ENCODE measurements at places on chromosomes 4 and X.

DNA sequence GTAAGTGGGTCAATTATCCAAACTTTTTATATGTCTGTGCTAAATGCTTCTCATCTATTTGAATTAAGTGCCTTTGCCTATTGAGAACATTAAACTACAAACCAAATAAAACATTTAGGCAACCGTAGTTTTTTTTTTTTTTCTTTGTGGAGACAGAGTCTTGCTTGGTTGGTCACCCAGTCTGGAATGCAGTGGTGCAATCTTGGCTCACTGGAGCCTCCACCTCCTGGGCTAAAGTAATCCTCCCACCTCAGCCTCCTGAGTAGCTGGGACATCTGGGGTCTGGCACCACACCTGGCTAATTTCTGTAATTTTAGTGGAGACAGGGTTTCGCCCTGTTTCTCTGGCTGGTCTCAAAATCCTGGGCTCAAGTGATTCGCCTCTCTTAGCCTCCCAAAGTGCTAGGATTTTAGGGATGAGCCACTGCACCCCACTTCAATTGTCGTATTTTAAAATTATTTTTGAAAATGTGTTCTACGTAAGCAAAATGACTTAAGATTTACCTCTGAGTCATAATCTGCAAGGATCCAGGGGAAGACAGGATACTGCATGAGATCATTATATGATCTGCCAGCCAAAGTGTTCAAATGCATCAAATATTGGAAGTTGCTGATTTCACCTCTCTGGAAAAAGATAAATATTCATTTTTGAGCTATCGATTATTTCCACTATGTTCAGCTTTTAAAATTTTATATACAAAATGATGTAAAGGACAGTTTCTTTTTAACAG lies 125.6 kb downstream of the CDS1 start:
- DNase-seq = no peak

- no peak for DNase-seq
Observed at GRCh38 chr4:26484032-26484515, 6.2 kb downstream of the CCKAR start.

DNA sequence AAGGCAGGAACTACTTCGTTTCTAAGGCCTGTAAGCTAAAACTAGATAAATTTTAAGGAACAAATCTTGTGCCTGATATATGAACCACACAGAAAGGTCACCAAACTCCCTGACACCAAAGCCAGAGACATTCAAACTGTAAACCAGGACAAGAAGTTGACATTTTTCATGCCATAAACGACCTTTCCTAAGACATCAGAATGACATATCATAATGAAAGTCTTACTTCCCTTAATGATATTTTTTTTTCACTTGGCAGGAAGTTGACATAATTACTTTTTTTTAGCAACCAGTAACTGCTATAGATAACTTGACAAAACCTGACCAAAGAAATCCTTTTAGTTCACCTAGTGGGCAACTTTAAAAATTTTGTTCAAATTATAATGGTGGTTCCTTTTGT lies 231.5 kb upstream of the AGTR2 start:
- DNase-seq = no peak

- no peak for DNase-seq
Observed at GRCh38 chr4:58935332-58935731, 1825.1 kb upstream of the IGFBP7 start.

GRCh38 chr4:11623726-11624037 lies 195.0 kb upstream of the HS3ST1 start:
- DNase-seq = no peak

DNA sequence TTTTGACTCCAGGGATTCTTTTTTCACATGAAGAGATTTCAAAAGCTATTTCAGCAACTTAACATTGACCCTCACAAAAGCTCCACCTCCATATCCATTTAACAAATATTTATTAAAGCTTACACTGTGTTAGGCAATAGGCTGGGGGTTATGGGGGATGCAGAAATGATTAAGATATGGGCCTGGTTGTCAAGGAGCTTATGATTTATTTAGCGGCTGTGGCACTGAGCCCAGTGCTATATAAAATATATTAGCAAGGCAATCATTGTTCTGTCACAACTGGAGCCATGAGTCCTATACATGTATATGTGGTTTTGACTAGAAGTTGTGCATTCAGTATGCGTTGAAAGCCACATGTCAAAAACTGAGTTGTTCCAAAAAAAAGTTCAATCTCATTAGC lies 131.1 kb downstream of the GPC3 start:
- no peak for DNase-seq

- DNase-seq = no peak
Observed at GRCh38 chr4:3267576-3268394, 18.8 kb downstream of the MSANTD1 start.
